ENCODE measurements at places on chromosomes 3 and 15.
A peak's percentile ranks its signal among the peaks of the same experiment; 100 is the strongest.

DNA sequence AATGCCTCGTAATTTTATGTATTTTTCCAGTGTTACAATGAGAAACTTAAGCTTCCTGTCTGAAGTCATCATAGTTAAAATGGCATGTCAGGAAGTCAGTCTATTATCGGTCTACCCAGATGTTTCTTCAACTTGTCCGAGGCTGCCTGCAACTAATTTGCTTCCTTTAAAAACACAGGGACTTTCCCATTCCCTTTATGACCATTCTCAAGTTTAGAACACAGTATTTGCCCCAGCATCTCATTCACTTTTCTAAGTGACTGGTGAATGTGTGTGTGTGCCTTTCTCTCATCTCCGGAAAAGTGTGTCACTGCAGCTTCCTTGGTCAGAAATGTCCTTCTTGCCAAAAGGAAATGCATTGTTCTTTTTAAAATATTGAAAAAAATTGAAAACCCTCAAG, 466.6 kb downstream of the RAP2B start:
- no peaks in the 10 kb centered on the region for H3K27me3 ChIP-seq
- no peak overlapping the region for H3K27ac ChIP-seq
- no peaks in the 10 kb centered on the region for H3K36me3 ChIP-seq
- H3K4me1 ChIP-seq, result no peaks in the 10 kb centered on the region

- no peaks in the 10 kb centered on the region for H3K36me3 ChIP-seq
- peak overlapping the region; percentile 48 for H3K27ac ChIP-seq
- no peak overlapping the region for H3K4me3 ChIP-seq
- DNase-seq, result no peak
These were observed 68.0 kb downstream of the CHL1 start for GRCh38 chr3:264394-265156.

DNA sequence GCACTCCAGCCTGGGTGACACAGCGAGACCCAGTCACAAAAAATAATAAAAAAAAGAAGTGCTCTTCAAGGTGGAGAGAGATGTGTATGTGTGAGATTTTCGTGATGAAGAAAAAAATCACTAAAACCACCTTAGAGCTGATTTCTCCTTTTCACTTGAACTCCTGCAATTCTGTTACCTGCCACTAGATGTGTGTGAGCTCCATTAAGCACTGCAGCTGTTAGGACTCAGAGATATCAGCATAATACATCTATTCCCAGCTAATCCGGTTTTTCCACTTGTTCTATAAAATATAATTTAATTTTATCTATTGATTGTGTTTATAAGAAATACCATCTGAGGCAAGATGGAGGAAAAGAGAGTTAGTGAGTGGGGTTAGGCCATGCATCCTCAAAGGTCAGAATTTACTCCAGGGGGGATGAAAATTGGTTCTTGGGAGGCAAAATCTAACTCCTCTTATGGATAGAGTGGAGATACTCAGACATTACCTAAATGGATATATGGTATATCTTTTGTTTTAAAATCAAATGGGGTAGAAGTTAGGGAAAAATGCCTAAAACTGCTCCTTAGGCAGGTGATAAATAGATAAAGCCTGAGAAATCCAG, 152.7 kb downstream of the IL20RB start:
- peaks cover 2% of the 10 kb centered on the region for H3K4me1 ChIP-seq
- H3K36me3 ChIP-seq, result no peaks in the 10 kb centered on the region
- no peak overlapping the region for H3K4me3 ChIP-seq
- no peak overlapping the region for H3K27ac ChIP-seq
- no peaks in the 10 kb centered on the region for H3K27me3 ChIP-seq

GRCh38 chr15:98800437-98801233, 152.3 kb downstream of the IGF1R start:
- H3K36me3 ChIP-seq, result no peaks in the 10 kb centered on the region
- H3K4me3 ChIP-seq, result peak overlapping the region; percentile 5
- H3K4me1 ChIP-seq, result peaks cover 86% of the 10 kb centered on the region
- peak overlapping the region; percentile 67 for H3K27ac ChIP-seq

GRCh38 chr15:60399931-60400330, 2.1 kb upstream of the ANXA2 start:
- peaks cover 5% of the 10 kb centered on the region for H3K4me1 ChIP-seq
- H3K4me3 ChIP-seq, result no peak overlapping the region
- H3K36me3 ChIP-seq, result no peaks in the 10 kb centered on the region
- H3K27ac ChIP-seq, result peak overlapping the region; percentile 100
- no peaks in the 10 kb centered on the region for H3K27me3 ChIP-seq

GRCh38 chr3:146813496-146813895, 208.3 kb upstream of the PLSCR5 start:
- DNase-seq, result no peak
- no peaks in the 10 kb centered on the region for H3K4me1 ChIP-seq
- no peaks in the 10 kb centered on the region for H3K27me3 ChIP-seq
- no peak overlapping the region for H3K27ac ChIP-seq
- H3K36me3 ChIP-seq, result no peaks in the 10 kb centered on the region

- no peak for DNase-seq
- no peak overlapping the region for H3K27ac ChIP-seq
- peaks cover 14% of the 10 kb centered on the region for H3K4me1 ChIP-seq
- no peak overlapping the region for H3K4me3 ChIP-seq
- H3K27me3 ChIP-seq, result no peaks in the 10 kb centered on the region
These were observed 26.3 kb downstream of the CDAN1 start for GRCh38 chr15:42710662-42711061.

DNA sequence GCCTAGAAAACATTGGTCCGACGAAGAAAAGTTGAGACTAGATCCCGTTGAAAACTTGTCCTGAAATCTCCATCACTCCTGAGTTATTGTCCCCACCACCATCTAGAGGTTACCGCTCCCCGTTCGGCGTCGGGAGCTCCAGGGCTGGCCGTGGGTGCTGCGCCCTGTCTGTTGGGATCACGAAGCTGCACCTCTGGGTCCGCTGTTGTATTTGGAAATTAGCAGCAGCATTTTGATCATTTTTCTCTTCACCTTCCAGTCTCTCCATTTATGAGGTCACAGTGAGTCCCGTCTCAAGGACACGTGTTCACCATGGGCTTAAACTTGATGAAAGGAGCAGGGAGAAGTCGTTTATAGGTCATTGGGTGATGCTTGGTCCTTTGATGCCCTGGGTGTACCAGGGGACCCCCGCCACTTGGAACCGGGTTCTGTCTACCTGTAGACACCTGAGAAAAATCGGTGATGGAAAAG, 565 bp downstream of the MANF start:
- H3K27me3 ChIP-seq, result no peaks in the 10 kb centered on the region
- peak overlapping the region; percentile 97 for H3K27ac ChIP-seq
- H3K4me3 ChIP-seq, result peak overlapping the region; percentile 81
- H3K36me3 ChIP-seq, result peaks cover 26% of the 10 kb centered on the region
- no peak for DNase-seq

GRCh38 chr15:100738614-100739013, 136.2 kb downstream of the ASB7 start:
- H3K4me3 ChIP-seq, result no peak overlapping the region
- H3K36me3 ChIP-seq, result no peaks in the 10 kb centered on the region
- DNase-seq, result no peak
- no peaks in the 10 kb centered on the region for H3K4me1 ChIP-seq

- H3K4me1 ChIP-seq, result peaks cover 48% of the 10 kb centered on the region
- no peaks in the 10 kb centered on the region for H3K27me3 ChIP-seq
- peak overlapping the region; percentile 80 for H3K4me3 ChIP-seq
- peak overlapping the region; percentile 97 for H3K27ac ChIP-seq
- DNase-seq, result no peak
- no peaks in the 10 kb centered on the region for H3K36me3 ChIP-seq
These were observed 575 bp upstream of the PCYT1A start for GRCh38 chr3:196288141-196288460.

DNA sequence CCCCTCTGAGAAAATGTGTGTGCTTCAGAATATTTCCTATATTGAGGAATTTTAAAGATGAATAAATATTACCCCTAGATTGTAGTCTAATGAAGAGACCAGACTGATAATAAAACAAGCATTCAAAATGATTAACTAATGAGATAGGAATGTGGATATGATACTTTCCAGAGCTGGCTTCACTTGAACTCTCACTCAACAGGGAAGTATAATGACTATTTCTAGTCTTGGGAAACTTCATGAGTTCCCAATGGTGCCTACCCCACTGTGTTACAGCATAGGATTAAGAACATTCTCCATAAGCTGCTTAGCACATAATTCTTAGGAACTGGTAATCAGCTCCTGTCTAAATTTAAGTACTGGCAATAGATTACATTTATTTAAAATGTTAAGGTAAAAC, 261.5 kb upstream of the ZNF385D start:
- no peaks in the 10 kb centered on the region for H3K36me3 ChIP-seq
- no peak overlapping the region for H3K4me3 ChIP-seq
- no peaks in the 10 kb centered on the region for H3K27me3 ChIP-seq
- DNase-seq, result no peak
- no peaks in the 10 kb centered on the region for H3K4me1 ChIP-seq
- no peak overlapping the region for H3K27ac ChIP-seq

DNA sequence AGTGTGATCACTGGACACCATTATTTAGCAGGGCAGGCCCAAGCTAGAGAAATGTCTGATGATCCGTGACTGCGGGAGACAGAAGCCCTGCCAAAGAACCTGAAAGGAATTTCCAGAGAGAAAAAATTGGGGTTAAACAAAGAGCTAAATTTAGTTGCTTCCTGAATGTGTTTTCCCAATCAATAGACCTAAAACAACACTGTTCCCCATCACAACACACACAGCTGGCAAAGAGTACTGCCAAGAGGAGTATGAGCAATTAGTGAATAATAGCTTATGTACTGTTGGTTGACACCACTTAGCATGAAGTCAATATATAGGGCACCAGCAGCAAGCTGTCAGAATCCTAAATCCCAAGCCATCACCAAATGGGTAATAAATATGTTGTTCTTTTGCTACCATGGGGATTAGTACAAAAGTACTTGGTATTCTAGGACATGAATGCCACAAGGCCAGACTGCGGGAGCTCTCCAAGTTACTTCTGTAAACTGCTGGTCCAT, 35.7 kb downstream of the CLK3 start:
- peak overlapping the region; percentile 15 for H3K27ac ChIP-seq

DNA sequence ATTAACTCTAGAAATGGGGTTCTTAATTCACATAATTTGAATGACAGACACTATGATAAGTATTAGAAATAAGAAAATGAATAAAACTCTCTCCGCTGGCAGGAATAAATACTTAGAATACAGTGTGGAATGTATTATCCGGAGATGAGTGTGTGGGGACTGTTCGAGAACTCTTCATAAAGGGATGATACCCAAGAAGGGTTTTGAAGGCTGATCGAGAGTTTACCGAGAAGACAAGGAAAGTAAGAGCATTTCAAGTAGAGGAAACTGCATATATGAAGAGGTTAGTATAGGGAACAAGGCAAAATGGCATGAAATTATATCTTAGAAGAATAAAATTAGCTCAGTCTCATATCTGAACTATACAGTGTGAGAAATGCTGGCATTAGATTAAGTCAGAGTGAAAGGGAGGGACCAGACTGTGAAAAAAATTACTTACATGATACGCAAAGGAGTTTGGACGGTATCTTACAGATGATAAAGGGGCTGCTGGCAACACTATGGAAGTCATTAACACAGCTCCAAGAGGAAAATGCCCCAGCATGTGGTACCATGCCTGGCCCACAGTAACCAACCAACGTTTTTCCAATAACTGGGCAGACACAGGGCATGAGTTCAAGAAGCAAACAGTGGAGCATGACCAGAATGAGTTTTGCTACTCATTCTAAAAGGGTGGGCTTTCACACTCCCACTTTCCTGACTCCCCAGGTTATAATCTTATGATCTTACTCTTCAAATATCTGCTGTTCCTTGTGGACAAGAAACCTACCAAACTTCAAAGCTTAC, 6.5 kb downstream of the DCBLD2 start:
- DNase-seq, result no peak
- no peaks in the 10 kb centered on the region for H3K4me1 ChIP-seq
- no peaks in the 10 kb centered on the region for H3K27me3 ChIP-seq
- H3K36me3 ChIP-seq, result no peaks in the 10 kb centered on the region

DNA sequence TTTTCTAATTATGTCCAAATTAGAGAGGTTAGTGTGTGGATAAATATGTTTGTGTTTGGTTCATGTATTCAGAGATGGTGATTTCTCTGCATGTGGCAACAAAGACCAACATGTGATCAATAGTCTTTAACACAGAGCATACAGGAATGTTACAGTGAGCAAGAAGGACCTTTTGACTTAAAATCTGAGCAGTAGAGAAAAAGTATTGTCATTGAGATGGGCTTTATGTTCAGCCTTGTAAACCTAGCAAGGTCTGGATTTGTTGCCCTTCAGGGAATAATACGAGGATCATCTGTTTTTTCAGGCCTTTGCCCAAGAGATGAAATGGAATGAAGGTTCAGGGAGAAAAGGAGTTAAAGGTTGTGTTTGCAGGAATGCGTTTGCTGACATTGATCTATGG, 161.8 kb upstream of the NECTIN3 start:
- H3K4me3 ChIP-seq, result no peak overlapping the region
- no peak for DNase-seq
- H3K27ac ChIP-seq, result no peak overlapping the region
- H3K36me3 ChIP-seq, result no peaks in the 10 kb centered on the region
- no peaks in the 10 kb centered on the region for H3K4me1 ChIP-seq
- no peaks in the 10 kb centered on the region for H3K27me3 ChIP-seq

GRCh38 chr3:46573701-46574100, 7.6 kb upstream of the LRRC2 start:
- H3K4me3 ChIP-seq, result no peak overlapping the region
- peaks cover 37% of the 10 kb centered on the region for H3K27me3 ChIP-seq
- DNase-seq, result no peak

- no peaks in the 10 kb centered on the region for H3K4me1 ChIP-seq
- H3K4me3 ChIP-seq, result no peak overlapping the region
- H3K27ac ChIP-seq, result no peak overlapping the region
- H3K27me3 ChIP-seq, result no peaks in the 10 kb centered on the region
These were observed 960.2 kb downstream of the SQOR start for GRCh38 chr15:46595016-46595415.

- no peaks in the 10 kb centered on the region for H3K36me3 ChIP-seq
- no peaks in the 10 kb centered on the region for H3K27me3 ChIP-seq
- peaks cover 2% of the 10 kb centered on the region for H3K4me1 ChIP-seq
- no peak overlapping the region for H3K4me3 ChIP-seq
- DNase-seq, result no peak
These were observed 198.5 kb upstream of the RARB start for GRCh38 chr3:25229586-25229985.

- H3K27ac ChIP-seq, result no peak overlapping the region
- H3K4me1 ChIP-seq, result no peaks in the 10 kb centered on the region
These were observed 19.3 kb downstream of the SLC51A start for GRCh38 chr3:196235452-196236122.

DNA sequence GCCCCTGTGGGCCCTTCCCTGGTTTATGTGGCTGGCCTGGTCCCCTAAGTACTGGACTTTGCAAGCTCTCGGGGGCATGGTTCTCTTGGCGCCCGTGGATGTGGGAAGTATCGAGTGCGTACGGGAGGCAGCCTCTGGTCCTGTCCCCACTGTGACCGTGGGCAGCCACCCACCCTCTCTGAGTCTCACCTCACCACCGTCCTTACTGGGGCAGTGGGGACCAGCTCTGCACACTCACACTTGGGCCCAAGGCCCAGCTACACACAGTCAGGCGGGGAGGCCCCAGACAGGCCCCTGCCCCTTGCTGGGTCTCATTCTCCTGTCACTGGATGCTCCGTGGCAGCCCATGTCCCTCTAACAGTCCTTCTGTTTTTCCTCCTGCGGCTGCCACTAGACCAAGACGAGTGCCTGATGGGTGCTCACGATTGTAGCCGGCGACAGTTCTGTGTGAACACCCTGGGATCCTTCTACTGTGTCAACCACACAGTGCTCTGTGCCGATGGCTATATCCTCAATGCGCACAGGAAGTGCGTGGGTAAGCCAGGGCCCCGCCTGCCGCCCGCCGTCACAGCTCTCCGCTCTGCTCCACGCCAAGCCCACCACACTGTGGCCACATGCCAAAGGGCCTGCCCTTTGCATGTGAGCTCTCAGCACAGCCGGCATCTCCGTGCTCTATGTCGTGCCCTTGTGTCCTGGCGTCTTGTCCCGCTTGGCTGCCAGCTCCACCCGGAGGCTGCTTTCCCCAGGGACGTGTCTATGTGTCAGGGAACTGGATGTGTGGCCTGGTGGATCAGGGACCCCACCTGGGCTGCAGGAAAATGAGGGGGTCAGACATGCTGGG, 72.7 kb downstream of the FBLN2 start:
- no peaks in the 10 kb centered on the region for H3K27me3 ChIP-seq
- no peaks in the 10 kb centered on the region for H3K36me3 ChIP-seq
- no peak overlapping the region for H3K4me3 ChIP-seq
